Foreskin keratinocyte (primary cell): ENCODE measurements at places on chromosomes 6 and 20. TPM values are rescaled to one million over a fixed set of nuclear protein-coding genes. Genes with fewer than 3 reads are reported as not detected.
A peak's percentile ranks its signal among the peaks of the same experiment; 100 is the strongest.

CAGE1 gene
- 0.07 and 0.20 TPM in 2 replicates for total RNA-seq

HLA-DQB1 gene
- total RNA-seq: 1.7 and 3.3 TPM in 2 replicates

SLC16A10 gene
- 0.07 and 0.14 TPM in 2 replicates for total RNA-seq

POU3F2 gene
- not detected in 2 replicates for total RNA-seq

KCNK16 gene
- not detected in 2 replicates for total RNA-seq

SASH1 gene
- 7.3 and 7.8 TPM in 2 replicates for total RNA-seq

KIF6 gene
- 0.14 TPM in 2 replicates for total RNA-seq

MED23 gene
- total RNA-seq: 16.0 and 17.9 TPM in 2 replicates

DNA sequence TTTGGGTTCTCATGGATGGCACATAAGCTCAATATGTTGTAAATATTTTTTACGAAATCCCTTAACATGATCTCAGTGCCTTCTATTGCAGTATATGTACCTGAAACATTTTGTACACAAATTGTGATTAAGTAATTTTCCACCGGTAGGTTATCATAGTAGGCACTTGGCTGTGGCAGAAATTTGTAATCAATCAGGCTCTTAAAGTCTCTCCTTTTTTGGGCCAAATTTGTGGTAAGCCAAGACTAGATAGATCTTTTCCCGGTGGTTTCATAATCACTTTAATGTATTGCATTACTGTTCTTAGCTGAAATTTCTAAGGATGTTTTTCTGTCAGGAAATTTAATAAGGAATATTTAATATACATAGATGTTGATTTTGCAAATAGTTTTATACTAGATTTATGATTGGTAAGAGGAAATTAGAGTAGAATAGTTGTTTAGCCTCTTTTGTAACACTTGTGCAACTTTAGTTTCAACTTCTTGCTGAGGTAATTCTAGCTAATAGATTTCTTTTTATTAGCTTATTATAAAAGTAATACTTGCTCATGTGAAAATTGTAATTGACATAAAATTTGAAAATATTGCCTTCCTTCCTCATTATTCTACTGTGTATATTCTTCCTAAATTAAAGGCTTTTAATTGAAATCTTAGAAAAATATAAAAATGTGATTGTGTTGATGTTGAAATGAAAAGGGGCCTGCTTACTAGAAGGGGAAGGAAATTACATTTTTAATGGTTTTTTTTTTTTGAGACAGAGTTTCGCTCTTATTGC is 3.2 kb downstream of the PCMT1 start:
- no peak for DNase-seq

DNA sequence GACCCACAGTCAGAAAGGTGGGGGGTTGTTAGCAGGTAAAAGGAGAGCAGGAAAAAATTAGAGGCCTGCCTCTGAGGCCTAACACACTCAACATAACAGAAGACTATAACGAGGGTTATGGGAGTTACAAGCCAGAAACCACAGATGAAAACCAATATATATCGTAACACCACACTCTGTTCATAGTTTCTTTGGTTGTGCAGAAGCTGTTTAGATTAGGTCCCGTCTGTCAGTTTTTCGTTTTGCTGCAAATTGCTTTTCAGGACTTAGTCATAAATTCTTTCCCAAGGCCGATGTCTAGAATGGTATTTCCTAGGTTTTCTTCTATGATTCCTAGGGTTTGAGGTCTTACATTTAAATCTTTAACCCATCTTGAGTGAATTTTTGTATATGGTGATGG is 3.7 kb upstream of the MAP3K5 start:
- no peak for DNase-seq

DNA sequence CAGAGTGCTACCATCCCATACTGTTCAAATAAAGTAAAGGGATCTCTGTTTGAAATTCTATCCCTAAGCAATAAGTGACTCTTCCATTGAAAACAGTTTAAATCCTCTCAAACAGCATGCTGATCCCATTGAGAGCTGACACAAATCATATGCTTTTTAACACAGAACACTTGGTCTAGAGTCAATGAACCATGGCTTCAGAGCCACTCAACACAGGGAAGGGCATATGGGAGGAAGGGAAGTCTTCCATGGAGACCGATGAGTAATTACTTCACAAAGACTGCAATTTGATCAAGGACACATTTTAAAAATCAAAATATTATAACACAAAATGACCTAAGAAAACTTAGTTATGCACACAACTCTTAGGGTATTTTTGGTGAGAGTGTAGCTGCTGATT is 1073.0 kb upstream of the MAP3K7 start:
- DNase-seq: no peak

DNA sequence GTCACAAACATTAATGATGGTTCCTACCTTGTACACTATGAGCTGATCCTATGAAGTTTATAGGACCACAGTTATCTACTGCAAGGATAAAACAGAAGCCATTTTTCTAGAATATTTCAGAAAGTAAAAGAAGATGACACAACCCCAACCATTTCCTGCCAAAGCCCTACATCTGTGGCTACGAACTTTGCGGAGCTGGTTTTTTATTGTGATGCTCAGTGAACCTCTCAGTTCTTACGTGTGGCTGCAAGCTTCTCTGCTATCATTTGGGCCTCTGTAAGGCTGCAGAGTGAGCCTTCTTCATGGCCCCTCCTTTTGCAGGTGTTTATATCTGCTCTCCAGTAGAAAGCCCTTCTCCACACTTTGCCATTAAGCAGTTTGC is 17.8 kb upstream of the TAGAP start:
- DNase-seq: no peak

- DNase-seq: no peak
Observed at GRCh38 chr6:148890096-148890495, 143.3 kb downstream of the UST start.

DNA sequence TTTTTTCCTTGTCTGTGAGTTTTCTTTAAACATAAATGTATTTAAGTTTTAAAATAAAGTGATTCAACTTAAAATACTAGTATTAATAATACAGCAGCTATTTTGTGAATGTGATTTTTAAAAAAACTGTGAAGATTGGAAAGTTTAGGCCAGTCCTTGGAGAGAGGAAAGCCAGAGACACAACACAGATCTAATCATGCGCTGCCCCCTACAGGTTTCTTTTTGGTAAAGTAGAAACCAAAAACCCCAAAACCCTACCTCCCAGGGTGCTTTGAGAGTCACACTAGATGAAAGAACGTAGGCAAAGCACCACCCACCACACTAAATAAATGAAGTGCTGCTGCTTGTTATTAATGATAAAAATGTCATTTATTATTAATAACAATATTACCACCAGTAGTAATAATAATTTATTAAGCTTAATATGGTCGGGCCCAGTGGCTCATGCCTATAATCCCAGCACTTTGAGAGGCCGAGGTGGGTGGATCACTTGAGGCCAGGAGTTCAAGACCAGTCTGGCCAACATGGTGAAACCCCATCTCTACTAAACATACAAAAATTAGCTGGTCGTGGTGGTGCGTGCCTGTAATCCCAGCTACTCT is 33.7 kb downstream of the SLC9A8 start:
- DNase-seq: peak; percentile 43

GRCh38 chr6:116369540-116369939 is 1.2 kb upstream of the DSE start:
- DNase-seq: no peak

- no peak for DNase-seq
Observed at GRCh38 chr6:39386487-39386886, 64.0 kb upstream of the KCNK16 start.

DNA sequence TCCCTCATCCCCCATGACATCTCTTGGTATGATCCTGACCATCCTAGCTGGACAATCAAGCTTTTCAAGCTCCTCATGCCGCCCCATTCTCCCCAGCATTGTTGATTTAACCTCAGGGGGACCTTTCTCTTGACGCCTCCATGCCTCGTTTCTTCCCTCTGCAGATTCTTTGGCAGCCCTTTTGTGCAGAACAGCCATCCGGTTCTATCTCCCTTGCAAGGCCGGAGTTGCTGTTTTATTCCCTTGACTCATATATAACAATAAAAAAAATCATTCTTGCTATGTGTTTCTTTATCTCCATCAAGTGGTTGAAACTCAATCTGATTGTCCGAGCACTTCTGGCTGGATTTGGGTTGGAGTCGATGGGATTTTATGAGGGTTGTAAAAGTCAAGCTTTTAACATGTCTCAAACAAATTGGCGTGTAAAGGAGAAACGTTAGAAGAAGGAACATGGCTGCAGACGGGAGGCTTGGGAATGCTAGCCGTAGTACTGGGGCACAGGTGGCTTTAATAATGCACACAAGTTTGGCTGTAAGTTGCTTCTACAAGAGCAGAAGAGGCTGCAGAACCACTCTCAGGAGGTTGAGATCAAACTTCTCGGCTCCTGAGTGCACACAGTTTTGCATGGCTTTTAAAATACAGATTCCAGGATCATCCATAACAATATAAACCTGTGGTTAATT is 3.9 kb upstream of the SULF2 start:
- DNase-seq: no peak

- DNase-seq: no peak
Observed at GRCh38 chr20:12086359-12086758, 168.7 kb downstream of the BTBD3 start.

DNA sequence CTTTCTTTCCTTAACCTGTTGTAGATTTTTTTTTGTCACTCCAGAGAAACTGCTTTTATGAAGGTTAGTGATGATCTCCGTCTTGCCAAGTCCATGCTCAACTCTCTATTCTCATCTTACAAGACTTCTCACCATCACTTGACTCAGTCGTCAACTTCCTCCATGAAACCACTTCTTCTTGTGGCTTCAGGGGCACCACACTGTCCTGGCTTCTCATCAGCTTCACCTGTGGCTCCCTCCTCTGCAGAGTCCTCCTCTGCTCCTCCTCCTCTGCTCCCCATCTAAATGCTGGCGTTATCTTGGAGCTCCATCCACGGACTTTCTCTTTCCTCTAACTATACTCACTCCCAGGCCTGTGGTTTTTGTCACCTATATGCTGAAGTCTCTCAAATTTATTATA is 187.5 kb downstream of the BACH2 start:
- no peak for DNase-seq

DNA sequence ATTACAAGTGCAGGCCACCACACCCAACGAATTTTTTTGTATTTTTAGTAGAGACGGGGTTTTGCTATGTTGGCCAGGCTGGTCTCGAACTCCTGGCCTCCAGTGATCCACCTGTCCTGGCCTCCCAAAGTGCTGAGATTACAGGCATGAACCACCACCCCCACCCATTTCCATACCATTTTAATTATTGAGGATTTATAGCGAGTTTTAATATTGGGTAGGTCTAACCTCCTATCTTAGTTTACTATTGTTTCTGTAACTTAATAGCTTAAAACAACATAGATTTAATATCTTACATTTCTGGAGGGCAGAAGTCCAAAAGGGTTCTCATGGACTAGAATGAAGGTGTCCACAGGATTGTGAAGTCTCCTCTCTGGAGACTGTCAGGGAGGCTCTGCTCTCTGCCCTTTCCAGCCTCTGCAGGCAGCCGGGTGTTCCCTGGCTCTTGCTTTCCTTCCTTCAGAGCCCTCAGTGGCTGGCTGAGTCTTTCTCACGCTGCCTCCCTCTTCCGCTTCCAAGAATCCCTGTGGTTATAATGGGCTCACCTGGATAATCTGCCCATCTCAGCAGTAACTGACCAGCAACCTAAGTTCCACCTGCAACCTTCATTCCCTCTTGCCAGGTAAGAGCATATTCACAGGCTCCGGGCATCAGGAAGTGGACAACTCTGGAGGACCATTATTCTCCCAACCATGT is 18.6 kb upstream of the BCAS4 start:
- no peak for DNase-seq

DNA sequence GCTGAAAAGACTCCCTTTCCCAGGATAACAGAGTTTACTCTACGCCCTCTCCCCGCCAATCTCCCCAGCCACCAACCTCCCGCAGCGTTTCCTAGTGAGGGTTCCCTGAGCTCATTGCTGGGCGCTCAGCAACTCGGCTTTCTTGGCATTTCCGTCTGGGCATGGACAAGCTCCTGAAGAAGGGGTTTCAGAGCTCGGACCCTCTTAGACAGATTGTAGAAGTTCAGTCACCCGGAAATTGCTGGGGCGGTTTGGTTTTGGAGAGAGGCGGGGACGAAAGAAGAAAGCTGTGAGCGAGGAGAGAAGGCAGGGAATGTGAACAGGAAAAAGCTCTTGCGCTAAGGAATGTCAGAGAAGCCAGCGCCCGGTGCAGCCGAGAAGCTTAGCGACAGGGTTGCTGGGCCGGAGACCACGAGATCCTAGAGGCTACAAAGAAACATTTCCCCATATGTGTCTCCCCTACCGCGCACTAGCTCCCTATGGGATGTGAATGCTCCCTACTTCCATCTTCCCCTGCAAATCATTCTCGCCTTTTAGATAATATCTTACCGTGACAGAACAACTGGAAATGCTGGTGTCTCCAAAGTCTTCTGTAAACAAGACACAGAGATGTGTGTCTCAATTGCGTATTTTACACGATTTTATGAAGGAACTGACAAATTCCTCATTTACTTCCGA is 15.8 kb downstream of the POM121L2 start:
- DNase-seq: no peak

- peak; percentile 71 for DNase-seq
Observed at GRCh38 chr6:3549314-3549940, 92.6 kb upstream of the SLC22A23 start.

GRCh38 chr6:150310539-150310938 is 58.3 kb upstream of the IYD start:
- no peak for DNase-seq

- DNase-seq: peak; percentile 15
Observed at GRCh38 chr20:34022151-34022838, 28.6 kb downstream of the RALY start.

DNA sequence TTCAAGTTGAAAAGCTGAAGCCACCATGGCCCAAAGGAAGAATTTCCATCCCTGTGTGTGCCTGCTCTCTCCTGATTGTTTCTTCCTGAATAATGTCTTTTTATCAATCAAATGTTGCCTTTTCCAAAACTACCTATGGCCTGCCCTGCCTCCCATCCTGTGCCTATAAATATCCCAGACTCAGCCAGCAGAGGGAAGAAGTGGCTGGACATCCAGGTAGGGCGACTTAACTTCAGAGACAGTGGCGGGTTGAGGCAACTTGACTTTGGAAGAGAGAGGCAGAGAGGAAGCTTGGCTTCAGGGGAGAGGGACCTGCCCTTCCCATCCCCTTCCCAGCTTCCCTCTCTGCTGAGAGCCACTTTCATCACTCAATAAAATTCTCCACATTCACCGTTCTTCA is 133.0 kb downstream of the LCA5 start:
- DNase-seq: no peak

GRCh38 chr20:63256954-63257353 is 2.7 kb upstream of the NKAIN4 start:
- no peak for DNase-seq

DNA sequence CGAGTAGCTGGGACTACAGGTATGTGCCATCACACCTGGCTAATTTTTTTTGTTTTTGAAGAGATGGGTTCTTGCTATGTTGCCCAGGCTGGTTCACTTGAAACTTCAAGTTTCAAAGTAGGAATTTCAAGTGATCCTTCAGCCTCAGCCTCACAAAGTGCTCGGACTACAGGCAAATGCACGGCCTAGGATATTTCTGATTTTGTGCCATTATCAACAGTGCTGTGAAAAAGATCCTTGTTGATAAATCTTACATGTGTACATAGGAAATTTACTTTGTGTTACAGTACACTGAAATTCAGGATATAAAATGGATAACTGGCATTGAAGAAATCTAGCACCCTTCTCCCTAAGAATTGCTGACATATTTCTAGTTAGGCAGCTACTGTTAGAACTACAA is 184.6 kb upstream of the PRDM1 start:
- no peak for DNase-seq

GRCh38 chr6:163188746-163189145 is 225.8 kb upstream of the QKI start:
- no peak for DNase-seq

- DNase-seq: no peak
Observed at GRCh38 chr6:110337486-110337885, 20.7 kb downstream of the METTL24 start.

GRCh38 chr20:13061381-13061780 is 52.6 kb downstream of the SPTLC3 start:
- peak; percentile 72 for DNase-seq
